ENCODE measurements at places on chromosomes 1 and 21.

DNA sequence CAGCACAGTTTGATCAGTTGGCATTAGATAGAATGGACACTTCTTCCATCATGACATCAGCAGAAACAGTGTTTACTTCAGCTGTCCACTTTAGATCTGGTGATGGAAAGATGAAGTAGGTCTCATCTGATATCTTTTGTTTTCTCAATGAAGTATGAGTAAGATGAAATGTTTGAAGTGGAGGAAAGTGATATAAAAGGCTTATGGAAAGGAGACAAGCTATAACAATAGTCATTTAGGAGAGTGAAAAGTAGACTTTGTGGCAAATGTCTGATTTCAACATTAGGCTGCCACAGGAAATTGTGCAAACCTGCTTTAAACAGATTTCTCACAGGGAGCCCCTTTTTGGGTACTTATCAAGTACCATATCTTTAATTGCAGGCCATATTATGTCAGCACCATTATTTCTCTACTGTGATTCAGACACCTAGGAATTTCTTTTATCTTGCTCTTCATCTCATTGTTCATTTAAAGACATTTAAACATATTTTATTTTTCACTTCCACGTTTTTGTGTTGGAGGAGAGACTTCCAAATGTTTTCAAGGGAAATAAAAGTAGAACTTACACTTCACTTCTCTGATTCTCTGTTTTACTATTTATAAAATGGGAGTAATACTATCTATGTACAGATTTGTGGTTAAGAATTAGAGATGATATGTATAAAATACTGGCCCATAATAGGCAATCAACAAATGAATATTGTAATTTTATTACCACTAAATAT is 18.1 kb downstream of the PDC start:
- peak; percentile 60 for DNase-seq

DNA sequence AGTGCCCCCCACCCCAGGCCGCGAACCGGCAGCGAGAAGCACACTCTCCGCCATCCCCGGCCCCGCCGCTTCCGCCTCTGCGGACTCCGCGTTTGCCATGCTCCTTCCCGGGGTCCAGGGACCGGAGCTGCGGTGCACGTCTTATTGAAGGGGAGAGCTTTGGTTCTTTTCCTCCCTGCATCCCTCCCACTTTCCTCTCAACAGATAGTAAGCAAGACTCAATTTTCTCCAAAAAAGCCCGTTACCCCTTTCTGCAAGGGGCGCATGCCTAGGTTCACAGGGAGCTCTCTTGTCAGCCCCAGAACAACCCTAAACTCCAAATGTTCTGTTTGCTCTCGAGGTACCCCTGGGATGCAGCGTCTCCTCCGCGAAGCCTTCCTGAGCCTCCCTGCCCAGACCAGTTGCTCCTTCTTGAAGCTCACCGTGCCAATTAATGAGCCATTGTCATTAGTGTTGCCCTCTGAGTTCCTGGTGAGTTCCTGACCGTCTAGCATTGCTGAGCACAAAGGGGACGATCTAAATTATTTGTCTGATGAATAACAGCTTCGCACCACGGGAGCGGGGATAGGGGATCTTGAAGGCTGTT is 8.1 kb downstream of the FOXD3 start:
- no peak for DNase-seq

GRCh38 chr1:202164271-202165037 is 4.1 kb upstream of the PTPN7 start:
- DNase-seq = no peak

GRCh38 chr1:232529747-232530146 is 100.2 kb downstream of the SIPA1L2 start:
- no peak for DNase-seq

GRCh38 chr1:64624808-64625207 is 120.1 kb upstream of the RAVER2 start:
- no peak for DNase-seq

DNA sequence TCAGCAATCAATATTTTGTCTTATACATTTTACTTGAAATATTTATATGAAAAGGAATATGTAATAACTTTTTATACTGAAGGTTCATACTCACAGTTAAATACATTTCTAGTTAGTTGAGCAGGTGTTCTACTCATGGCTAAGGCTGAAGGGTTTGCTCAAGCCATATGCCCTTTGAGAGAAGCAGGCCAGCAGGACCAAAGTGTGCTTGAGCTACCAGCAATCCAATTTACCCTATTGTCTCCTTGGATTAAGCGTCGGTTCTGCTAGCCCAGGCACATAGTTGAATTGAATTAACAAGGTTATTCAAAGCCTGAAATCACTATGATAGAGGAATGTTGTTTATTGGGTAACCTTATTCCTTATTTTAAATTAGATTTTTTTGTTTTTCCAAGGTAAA is 151.5 kb upstream of the BACE2 start:
- no peak for DNase-seq

- DNase-seq = peak; percentile 93
Observed at GRCh38 chr1:155125946-155126555, 1.6 kb upstream of the EFNA1 start.
